ENCODE measurements at places on chromosomes 4 and X. TPM values are rescaled to one million over a fixed set of nuclear protein-coding genes. Genes with fewer than 3 reads are reported as not detected.

DNA sequence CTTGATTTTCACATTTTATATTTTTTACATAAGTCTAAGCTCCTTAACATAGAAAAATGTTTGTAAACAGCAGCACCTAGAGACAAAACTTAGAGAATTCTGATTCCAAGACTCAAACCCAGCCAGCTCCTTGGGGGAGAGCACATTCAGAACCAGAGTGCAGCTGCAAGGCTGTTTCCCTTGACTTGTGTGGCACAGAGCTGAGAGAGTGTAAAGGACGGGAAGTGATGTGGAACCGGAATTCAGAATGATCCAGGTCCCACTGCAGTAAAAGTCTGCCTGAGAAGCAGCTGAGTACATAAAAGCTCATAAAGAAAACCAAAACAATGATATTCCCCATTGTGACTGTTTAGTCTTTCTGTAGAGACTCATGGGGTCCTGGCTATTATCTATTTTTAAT, 713.8 kb downstream of the RAB28 start:
- no peak for DNase-seq

DNA sequence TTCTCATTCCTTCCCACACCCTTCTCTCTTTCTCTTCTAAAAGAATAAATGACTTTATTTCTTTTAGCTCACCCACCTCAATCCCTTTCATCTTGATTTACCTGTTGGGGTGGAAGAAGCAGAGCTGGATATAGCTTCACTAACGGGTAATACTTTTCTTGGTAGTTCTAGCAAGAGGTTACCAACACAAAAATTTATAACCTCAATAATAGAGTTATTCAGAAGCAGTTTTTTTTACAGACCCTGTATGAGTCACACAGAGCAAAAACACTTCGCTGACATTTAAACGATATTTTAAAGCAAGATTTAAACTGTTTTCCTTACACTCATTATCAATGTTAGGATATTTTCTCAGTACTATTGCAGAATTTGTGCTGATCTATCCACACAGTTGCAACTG, 42.4 kb downstream of the CBLL2 start:
- no peak for DNase-seq

- no peak for DNase-seq
Measured at GRCh38 chrX:134406356-134407064, 53.5 kb upstream of the HPRT1 start.

DNA sequence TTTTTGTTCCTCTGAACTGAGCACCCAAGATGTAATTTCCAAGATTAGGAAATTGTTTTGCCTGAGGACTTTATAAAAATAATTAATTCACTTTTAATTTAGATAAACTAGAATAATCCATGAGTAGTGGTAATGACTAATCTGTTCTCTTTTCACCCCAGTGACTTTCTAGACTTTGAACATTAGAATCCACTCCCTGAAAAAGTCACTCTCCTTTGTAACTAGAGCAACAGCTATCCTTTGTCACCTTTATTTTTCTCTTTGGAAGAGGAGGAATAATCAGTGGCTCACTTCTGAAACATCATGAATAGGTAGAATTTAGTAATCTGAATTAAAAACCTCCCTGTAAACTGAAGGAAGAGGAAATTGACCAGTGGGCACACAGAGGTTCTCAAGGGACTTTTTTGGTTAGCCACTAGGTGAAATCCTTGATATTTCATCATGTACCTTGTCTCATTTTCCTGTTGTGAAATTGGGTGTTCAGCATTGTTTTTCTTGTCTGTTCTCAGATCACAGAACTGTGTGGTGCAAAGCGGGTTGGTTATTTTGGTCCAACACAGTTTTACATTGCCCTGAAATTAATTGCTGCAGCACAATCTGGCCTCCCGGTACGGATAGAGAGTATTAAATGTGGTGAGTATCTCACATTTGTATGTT, 59.4 kb downstream of the REPS2 start:
- no peak for DNase-seq

GRCh38 chr4:183611210-183611830, 47.7 kb downstream of the RWDD4 start:
- no peak for DNase-seq

DNA sequence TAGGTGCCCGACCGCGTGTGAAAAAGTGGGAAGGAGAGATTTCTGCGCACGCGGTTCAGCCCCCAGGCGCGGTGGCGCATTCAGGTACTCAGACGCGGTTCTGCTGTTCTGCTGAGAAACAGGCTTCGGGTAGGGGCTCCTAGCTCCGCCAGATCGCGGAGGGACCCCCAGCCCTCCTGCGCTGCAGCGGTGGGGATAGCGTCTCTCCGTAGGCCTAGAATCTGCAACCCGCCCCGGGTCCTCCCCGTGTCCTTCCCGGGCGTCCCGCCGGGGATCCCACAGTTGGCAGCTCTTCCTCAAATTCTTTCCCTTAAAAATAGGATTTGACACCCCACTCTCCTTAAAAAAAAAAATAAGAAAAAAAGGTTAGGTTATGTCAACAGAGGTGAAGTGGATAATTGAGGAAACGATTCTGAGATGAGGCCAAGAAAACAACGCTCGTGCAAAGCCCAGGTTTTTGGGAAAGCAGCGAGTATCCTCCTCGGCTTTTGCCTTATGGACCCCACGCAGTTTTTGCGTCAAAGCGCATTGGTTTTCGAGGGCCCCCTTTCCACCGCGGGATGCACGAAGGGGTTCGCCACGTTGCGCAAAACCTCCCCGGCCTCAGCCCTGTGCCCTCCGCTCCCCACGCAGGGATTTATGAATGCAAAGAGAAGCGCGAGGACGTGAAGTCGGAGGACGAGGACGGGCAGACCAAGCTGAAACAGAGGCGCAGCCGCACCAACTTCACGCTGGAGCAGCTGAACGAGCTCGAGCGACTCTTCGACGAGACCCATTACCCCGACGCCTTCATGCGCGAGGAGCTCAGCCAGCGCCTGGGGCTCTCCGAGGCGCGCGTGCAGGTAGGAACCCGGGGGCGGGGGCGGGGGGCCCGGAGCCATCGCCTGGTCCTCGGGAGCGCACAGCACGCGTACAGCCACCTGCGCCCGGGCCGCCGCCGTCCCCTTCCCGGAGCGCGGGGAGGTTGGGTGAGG, 3.7 kb downstream of the SHOX start:
- DNase-seq: no peak

DNA sequence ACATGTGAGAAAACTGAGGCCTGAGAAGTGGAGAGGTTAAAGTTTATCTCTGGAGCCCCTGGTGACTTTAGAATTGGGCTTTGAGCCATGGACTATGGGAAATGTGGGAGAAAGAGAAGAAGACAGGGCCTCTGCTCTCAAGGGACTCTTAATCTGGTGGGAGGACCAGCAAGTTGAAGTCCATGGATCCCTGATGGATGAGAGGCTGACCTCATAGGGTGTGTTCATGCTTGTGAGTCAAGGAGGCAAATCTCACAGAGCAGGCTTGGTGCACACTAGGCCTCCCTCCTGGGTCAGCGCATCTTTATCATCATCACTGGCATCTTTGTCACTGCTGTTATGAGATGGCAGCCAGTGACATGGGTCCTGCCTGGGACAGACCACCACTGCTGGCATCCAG, 211.9 kb downstream of the AFAP1 start:
- DNase-seq: no peak

DNA sequence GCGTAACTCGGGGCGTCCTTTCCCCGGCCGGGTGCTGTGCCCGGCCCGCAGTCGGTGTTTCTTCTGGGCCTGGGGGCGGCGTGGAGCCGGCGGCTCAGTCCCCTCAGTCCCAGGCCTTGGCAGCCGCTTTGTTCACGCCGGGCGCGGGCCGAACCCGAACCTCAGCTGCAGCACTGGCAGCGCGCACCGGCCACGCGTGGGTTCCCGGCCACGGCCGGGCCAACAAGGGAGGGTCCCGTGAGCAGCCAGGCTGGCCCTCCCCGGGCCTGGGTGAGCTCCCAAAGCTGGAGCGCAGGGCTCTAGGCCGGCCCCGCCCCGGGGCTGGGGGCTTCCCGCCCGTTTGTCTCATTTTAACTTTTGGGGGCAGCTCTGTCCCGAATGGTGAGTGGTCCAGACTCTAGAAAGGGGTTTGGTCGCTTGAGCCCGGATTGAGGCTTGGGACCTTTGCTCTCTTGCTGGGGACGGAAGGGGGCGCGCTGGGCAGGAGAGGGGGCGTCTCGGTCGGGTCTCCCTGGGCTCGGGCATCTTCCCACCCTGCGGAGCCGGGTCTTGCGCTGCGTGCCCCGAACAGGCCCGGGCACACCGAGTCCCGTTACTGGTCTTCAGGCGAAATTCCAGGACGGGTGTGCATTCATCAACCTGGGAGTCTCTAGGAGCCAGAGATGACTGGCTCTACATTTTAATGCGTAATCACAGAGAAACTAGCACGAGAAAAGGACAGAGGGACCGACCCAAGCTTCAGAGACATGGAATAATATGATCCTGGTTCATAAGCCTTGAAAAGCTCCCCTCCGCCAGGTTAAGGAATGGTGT, 177.1 kb downstream of the CBR4 start:
- DNase-seq: no peak

- DNase-seq: no peak
Measured at GRCh38 chr4:47154816-47155370, 123.5 kb downstream of the GABRB1 start.

GRCh38 chr4:158102904-158103303, 69.9 kb downstream of the GASK1B start:
- DNase-seq: no peak

DNA sequence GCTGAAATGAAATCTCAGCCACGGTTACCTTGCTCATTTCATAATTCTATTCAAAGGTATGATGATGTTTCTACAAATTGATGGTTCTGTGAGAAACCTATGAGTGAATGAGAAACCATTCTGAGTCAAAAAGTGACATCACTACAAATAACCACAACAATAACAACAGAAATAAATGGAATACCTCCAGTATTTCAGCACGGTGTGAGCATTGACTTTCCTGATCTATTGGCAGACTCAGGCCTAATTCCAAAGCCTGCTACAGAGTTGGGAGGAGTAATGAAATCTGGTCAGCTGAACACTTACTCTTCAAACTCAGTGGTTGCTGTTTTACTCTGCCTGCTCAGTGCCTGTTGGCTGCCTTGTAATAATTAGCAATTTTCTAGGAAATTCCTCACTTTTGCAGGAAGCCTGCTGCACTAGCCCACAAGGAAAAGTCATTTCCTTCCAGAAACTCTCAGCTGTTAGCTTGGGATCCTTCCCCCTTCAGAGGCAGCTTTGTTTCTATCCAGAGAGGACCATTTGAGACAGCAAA, 18.8 kb upstream of the SYNPO2 start:
- no peak for DNase-seq

- DNase-seq: no peak
Measured at GRCh38 chr4:99463566-99463965, 28.4 kb upstream of the ADH7 start.

DNA sequence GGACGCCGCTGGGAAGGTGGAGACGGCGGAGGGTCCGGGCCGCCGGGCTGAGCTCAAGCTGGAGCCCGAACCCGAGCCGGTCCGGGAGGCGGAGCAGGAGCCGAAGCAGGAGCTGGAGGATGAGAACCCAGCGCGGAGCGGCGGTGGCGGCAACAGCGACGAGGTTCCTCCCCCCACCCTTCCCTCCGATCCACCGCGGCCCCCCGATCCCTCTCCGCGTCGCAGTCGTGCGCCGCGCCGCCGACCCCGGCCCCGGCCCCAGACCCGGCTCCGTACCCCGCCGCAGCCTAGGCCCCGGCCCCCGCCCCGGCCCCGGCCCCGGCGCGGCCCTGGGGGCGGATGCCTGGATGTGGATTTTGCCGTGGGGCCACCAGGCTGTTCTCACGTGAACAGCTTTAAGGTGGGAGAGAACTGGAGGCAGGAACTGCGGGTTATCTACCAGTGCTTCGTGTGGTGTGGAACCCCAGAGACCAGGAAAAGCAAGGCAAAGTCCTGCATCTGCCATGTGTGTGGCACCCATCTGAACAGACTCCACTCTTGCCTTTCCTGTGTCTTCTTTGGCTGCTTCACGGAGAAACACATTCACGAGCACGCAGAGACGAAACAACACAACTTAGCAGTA, 483 bp downstream of the USP27X start:
- DNase-seq: no peak

DNA sequence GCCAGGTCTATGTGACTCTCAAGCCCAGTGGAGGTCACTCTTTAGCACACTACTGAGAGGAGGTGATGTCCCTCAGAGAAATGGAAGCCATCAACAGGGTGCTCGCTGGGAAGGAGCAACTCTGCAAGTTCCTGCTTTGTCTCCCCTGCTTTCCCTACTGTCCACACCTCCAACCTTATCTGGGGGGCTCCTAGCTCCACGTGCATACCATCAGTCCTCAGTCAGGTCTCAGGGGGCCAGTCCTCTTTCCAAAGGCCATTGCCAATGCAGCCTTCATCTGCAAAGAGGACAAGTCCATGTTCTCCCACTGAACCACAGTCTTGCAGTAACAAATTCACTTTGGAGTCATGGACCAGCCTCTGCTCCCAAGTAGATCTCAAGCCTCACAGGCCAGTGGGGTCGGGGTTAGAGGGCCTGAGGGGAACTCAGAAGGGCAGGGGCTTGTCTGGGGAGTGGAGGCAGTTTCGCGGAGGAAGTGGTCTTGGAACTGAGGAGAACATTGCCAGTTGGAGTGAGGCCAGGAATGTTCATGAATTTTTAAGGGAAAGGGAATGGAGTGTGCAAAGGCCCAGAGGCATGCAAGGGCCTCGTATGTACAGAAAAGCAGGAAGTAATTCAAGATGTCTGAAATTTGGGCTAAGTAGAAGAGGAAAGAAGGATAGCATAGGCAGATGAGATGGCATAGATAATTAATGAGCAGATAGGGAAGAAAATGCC, 8.9 kb downstream of the RTL5 start:
- DNase-seq: no peak

DNA sequence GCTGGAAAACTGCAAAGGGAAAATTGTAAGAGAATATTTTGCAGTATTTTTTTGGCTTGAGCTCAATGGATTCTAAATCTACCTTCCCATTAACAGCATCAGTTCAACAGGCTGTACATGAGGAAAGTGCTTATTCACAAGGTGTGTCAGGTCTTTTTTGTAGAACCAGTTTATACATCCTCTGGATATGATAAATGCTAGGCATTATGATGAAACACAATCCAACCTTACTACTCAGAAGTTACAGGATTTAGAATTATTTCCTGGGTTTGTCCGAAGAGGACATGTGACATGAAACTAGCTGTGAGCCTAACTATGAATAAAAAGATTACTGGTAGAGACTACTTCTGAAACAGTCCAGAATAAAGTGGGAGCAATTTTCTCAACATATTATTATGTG, 49.5 kb downstream of the ATXN3L start:
- no peak for DNase-seq

- DNase-seq: no peak
Measured at GRCh38 chr4:185716577-185717376, 95.2 kb downstream of the SORBS2 start.

DNA sequence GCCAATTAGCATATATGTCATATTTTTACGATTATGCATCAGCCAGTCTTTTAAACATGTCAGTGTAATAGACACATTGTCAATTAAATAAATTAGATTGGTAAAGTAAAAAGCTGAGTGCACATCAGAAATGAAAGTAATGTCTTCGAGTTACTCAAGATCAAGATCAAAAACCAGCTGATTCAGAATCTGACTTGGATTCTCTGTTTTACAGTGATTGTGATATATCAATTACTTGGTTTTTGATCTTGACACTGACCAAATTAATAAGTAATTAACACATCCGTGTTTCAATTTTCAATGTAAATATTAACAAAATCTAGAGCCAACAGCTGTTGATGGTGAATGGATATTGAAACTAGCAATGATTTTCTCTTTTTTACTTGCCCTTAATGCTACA, 311.6 kb downstream of the PDGFC start:
- DNase-seq: no peak

The USP17L25 gene
- polyA plus RNA-seq: not detected

The AWAT2 gene
- not detected for polyA plus RNA-seq

The MTNR1A gene
- not detected for polyA plus RNA-seq

The SH3D19 gene
- 57.1 TPM for polyA plus RNA-seq

The SPIN2B gene
- 14.7 TPM for polyA plus RNA-seq

The EDA gene
- polyA plus RNA-seq: 3.8 TPM

Data from urinary bladder (tissue), 4 donors.